Right lobe of liver (tissue), 6 donors: ENCODE measurements at places on chromosomes 11 and 22. TPM values are rescaled to one million over a fixed set of nuclear protein-coding genes. Genes with fewer than 3 reads are reported as not detected.

The RFPL1 gene
- total RNA-seq = not detected

The KRTAP5-1 gene
- total RNA-seq = not detected

The DENND6B gene
- 1.6 TPM for total RNA-seq

The TRABD gene
- 29.6 TPM for total RNA-seq

The PDGFD gene
- total RNA-seq = 0.84 TPM

The IGLL1 gene
- not detected for total RNA-seq

The CREB3L1 gene
- 0.37 TPM for total RNA-seq

The SMIM35 gene
- not detected for total RNA-seq

The ANO5 gene
- 5.6 TPM for total RNA-seq

The HBB gene
- total RNA-seq = 29.2 TPM

The ASCL2 gene
- total RNA-seq = 0.42 TPM

The KLHDC7B gene
- total RNA-seq = not detected

The OR2AG2 gene
- not detected for total RNA-seq

The MB gene
- total RNA-seq = 2.5 TPM

The SLC22A12 gene
- total RNA-seq = not detected

The TMEM126A gene
- total RNA-seq = 17.7 TPM

GRCh38 chr11:132114185-132114584, 743.8 kb downstream of the NTM start:
- DNase-seq = peak; percentile 46

GRCh38 chr11:27158456-27159334, 118.1 kb downstream of the BBOX1 start:
- no peak for DNase-seq

DNA sequence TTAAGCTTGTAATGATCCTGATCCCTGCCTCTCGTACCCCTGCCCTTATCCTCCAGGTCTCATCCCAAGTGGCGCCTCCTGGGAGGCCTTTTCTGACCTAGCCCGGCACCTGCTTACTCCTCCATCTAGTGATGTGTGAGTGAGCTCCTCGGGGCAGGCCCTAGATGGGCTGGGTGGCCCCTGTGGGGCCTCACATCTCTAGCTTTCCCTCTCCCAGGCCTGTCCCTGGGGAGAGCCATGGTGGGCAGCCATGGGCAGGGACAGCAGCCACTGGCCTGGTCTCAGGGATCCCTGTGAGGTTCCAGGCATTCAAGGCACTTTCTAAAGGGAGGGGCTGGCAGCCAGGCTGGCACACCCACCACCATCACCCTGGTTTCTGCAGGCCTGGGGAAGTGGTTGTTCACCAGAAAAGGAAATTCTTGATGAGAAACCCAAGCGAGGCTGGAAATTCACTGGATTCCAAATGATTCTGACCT, 27.9 kb downstream of the GNAZ start:
- DNase-seq = no peak

DNA sequence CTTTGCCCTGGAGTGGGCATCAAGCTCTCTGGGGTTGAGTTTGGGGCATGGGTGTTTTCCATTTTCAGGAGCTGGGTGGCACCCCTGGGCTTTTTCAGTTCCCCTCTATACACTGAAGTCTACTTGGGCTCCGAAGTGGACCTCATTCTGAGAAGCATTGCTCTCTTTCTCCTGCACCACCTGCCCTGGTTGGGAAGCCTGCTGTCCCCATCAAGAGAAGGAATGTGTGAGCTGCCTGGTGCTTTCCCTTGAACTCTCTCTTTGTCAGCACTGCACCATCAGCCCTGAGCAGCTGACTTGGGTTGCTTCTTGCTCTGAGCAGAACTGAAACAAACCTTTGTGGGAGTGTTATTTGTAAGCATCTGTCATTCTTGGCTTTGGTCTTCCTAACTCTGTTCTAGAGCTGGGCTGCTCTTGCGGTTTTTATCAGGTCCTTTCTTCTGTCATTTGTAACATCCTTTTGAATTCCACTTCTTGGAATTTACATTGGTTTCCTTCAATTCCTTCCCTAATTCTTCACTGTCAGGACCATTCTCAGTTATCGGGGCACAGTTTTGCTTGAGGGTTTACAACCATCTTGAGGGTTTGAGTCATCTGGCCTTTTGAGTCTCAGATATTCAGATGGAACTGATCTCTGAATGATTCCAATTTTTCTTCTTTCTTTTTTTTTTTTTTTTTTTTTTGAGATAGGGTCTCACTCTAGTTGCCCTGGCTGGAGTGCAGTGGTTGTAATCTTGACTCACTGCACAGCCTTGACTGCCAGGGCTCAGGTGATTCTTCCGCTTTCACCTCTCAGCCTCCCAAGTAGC, 20.5 kb downstream of the UBE2L3 start:
- DNase-seq = no peak

- DNase-seq = no peak
These were observed 3.1 kb downstream of the BET1L start for GRCh38 chr11:203945-204586.

- no peak for DNase-seq
These were observed 130.7 kb downstream of the SOX6 start for GRCh38 chr11:16225623-16226022.

- no peak for DNase-seq
These were observed 58.3 kb downstream of the HSD17B12 start for GRCh38 chr11:43738600-43739409.

DNA sequence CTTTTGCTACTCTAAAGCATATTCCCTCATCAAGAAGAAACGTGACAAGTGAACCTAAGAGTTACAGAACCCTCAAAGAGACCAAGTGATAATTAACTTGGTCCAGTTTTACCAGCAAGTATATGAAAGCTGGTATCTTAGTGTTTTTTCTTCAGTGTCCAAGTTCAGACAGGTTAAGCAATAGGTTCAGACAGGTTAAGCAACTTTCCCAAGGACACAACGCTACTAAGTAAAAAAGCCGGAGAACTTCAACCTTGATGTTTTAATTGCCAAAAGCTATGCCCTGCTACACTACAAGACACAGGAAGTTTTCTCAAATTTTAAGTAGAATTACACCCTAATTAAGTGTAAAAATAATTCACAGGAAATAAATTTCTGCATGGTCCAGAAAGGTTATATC, 30.0 kb upstream of the ARHGAP32 start:
- no peak for DNase-seq

DNA sequence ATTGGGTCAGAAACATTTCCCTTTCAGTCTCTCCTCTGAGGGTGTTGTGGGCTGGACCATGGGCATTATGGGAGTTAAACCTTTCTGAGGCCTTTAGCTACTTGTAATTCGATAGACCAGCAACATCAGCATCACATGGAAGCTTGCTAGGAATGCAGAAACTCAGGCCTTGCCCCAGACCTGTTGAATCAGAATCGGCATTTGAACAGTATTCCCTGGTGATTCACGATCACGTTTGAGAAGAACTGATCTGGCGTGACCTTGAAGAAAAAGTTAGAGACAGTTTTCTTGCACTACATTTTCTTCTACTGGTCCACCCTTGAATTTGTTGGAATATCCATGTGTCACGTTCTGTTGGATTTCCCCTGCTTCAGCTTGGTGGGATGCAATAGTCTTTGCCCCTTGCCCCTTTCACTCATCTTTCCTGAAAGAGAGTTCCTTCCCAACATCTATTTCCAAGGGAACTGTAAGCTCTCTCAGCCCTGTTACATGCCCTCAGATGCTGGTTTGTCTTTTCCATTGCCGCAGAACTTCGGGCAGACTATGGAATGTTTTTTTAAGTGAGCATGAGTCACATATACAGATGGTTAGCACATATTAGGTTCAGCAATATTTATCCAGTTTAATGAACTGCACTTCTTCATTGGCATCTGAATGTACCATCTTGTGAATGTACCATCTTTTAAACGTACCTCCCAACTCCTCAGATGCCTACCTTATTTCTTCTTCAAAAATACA, 23.9 kb downstream of the EHF start:
- no peak for DNase-seq

DNA sequence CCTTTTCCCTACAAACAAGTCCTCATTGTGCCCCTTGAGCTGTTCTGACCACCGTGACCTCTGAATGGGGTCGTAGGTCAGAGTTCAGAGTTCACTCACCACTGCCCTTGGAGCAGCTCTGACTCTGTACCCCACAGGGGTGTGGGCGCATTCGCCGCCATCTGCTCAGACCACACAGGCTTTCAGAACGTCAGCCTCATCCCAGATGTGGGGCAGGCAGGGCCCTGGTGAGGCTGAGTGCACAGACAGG, 14.8 kb upstream of the MUC5B start:
- DNase-seq = peak; percentile 48

- no peak for DNase-seq
These were observed 11.4 kb downstream of the TUBA8 start for GRCh38 chr22:18121954-18122554.

DNA sequence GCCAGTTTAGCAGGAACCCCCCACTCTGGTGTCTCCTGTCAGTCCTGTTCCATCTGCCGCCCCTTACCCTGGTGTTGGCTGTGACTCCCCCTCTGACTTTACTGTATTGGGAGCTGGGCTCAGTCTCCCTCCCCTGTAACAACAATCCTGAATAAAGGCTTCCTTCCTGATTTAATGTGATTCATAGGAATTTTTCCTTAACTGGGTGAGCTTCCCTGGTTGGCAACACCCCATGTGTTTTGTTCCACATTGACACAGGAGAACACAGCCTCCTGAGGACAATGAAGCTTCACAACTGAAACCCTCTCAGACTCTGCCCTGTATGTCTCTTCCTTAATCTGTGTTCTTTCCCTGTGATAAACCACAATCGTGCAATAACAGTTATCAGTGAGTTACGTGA, 8.4 kb downstream of the APOL4 start:
- no peak for DNase-seq

DNA sequence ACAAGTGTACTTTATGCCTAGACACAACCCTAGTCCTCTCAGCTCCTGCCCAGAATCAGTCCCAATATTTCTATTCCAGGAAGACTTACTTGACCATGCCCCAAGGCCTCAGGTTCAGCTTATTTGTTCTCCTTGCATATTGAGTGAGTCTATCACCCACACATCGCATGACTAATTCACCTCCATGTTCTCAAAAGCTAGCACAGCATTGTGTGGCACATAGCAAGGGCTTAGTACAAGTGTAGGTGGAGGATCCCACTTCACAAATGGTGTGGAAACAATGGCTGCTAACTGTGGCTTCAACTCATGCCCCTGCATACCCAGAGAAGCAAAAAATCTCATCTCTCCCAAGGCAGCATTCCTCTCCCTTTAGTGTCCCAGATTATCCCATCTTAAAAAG, 602.6 kb upstream of the API5 start:
- no peak for DNase-seq

- no peak for DNase-seq
These were observed 11.3 kb upstream of the NXF1 start for GRCh38 chr11:62816557-62816956.

DNA sequence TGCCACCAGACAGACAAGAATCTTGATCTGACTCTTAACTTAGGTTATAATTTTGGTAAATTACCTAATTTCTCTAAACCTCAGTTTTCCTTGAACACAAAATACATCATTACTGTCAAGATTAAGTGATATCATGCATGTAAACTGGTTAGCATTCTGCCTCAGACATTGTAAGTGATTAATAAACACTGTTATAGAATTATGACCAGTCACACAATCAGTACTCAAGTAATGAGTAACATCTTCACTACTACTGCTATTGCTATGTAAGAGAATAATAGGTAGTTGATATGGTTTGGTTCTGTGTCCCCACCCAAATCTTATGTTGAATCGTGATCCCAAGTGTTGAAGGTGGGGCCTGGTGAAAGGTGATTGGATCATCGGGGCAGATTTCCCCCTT, 218.9 kb downstream of the SBF2 start:
- DNase-seq = no peak

DNA sequence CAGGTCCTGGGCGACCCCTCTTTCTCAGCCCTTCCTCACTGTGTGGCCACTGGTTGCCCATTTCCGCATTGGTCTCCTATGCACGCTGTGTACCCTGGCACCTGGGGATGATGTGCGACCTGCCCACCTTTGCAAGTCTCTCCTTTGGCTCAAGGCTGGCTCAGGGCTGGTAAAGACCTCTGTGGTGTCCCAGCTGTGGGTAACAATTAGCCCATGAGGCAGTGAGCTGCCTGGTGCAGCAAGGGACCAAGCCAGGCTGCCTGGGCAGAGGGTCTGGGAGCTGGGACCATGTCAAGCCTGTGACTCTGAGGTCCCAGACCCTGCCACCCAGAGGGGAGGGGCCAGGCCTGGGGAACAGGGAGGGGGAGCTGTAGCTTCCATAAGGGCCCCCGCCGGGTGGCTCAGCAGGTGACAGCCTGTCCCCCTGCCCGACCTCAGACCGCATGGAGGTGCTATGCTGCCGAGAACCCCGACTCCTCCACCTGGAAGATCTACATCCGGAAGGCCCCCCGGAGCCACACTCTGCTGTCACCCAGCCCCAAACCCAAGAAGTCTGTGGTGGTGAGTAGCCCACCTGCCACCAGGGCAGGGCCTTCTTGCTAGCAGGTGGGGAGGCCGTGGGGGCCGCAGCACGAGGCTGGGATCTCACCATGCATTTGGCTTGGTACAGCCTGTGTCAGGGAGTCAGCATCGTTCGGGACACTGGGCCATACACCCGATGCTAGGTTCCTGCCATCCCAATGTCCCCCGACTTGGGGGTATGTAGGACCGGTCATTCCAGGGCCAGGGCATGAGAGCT, 112.5 kb downstream of the KCNQ1OT1 start:
- peak; percentile 42 for DNase-seq

- peak; percentile 7 for DNase-seq
These were observed 14.2 kb upstream of the MOB2 start for GRCh38 chr11:1500466-1501420.

GRCh38 chr11:82076126-82076525, 657.5 kb downstream of the FAM181B start:
- DNase-seq = no peak

DNA sequence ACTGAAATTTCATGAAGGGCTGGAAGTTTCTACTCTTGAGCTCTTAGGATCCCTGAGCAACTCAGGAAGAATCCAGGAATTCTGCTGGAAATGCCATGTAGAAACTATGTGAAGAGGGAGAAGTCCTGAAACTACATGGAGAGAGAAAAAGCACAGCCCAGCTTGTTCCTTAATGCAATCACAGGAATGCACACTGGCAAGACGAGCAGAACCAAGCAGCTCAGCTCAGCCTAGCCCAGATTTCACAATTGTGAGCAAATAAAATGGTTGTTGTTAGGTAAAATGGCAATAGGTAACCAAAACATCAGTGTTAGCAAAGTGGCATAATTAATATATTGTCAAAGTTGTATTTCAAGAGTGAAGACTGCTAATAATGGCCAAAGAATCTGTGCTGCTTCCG, 28.1 kb downstream of the ZNF214 start:
- DNase-seq = no peak

- no peak for DNase-seq
These were observed 740.9 kb downstream of the NTM start for GRCh38 chr11:132111316-132111715.

DNA sequence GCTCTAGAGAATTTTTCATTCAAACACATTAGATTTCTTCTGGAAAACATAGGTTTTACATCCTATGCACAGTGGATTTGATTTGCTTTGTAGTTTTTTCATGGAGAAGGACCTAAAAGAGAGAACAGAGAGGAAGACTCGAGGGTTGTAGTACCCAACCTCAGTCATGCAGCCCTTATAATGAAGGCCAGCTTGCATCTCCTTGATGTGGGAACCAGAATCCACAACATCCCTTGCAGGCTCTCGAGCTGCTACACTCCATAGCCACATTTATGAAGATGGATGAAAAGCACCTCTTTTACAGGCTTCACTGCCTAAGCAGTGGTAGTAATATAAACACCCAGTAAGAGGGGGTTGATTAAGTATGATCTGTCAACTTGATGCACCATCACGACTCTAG, 9.5 kb upstream of the OR5B12 start:
- no peak for DNase-seq

GRCh38 chr11:3886985-3887384, 31.5 kb downstream of the STIM1 start:
- DNase-seq = no peak
